ENCODE measurements at places on chromosomes 2 and 18.
A peak's percentile ranks its signal among the peaks of the same experiment; 100 is the strongest.

DNA sequence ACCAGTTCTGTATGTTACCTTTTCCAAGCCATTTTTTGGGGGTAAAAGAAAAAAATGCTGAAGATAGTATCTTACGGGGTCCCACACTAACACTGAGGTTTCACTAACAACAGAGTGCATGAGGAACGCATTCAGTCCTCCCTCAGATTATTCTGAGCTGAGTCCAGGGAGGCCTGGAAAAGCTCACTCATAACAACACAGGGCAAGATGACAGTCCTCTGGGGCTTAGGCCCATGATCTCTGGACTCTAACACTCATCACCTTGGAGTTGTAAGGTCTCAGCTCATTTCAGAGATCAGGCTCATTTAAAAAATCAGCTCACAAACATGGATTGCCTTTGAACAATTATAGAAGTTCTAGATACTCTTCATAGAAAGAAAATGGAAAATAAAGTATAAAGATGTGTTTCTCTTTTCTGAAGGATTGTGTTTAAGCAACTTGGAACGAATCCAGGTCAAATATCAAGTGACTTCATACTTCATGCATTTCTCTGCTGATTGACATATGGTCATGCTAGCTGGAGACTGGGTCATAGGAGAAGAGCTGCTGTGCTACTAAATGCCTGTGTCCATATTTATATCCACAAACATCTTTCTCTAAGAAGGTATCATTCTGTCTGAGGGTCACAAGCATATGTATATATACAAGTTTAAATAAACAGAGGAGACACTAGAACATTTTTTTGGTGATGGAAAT is 265.8 kb downstream of the ALK start:
- DNase-seq: no peak

DNA sequence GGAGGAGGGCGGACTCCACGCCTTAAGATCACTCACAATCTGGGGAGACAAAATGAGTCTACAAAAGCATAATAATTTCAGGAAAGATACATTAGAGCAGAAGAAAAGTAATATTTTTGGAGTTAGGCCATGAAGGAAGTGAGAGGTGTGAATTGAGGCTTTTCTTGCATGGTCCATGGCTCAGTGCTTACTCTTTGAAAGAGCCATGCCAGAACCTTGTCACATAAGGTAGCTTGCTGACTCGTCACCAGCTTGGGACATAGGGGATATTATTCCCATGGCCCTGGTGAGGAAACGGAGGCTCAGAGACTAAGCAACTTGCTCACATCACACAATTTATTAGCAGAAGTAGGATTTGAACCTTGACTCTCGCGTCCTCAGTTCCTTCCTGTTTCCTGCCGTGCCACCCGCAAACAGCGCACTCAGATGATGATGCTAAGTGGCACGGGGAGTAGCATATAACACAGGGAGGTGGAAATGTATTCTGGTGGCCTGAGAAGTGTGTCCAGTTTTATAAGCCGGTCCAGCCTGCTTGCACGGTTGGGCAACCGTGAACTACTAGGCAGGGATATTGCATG is 312.2 kb upstream of the EPAS1 start:
- no peak for DNase-seq

GRCh38 chr2:12554224-12555011 is 162.3 kb upstream of the TRIB2 start:
- DNase-seq: no peak

DNA sequence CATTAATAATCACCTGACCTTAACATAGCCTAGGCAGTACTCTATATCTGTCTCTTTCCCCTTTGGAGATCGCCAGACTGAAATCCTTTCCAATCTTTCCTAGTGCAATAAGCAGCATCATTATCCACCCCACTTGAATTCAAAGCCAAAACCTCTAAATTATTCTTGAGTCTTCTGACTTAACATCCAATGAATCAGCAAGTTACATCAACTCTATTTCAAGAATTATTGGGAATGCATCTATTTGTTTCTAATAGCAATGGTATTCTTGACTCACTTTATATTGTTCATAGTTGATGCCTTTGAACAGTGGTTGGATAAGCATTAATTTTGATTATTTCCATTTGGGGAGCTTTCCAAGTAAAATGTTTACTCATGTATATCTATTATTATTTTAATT is 144.8 kb downstream of the ZNF804A start:
- no peak for DNase-seq

DNA sequence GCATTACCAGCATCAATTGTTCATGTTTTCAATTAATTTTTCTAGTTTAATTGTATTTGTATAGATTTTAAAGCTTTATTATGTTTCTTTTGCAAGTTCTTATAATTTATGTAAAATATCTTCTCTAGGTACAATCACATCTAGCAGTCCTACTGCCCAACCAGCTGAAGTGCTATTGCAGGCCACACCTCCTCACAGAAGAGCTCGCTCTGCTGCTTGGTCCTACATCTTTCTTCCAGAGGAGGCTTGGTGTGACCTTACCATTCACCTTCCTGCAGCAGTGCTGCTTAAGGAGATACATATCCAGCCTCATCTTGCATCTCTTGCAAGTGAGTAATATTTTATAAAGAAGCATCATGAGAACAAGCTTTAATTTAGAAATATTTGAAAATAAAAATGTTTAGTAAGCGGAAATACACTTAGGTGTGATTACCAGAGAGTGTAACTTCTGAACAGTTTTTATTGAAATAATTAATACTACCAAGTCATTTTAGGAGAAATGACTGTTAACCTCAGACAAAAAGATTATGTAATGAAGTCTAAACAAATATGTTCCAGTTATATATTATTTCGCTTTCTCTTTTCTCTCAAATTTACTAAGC is 122.9 kb upstream of the TTC27 start:
- no peak for DNase-seq

- DNase-seq: peak; percentile 26
Measured at GRCh38 chr2:216082805-216083204, 1.1 kb downstream of the TMEM169 start.

- no peak for DNase-seq
Measured at GRCh38 chr2:158797963-158798700, 3.0 kb downstream of the DAPL1 start.

- DNase-seq: no peak
Measured at GRCh38 chr2:158500333-158500732, 43.6 kb downstream of the PKP4 start.

- no peak for DNase-seq
Measured at GRCh38 chr18:10247021-10247741, 207.3 kb upstream of the APCDD1 start.

DNA sequence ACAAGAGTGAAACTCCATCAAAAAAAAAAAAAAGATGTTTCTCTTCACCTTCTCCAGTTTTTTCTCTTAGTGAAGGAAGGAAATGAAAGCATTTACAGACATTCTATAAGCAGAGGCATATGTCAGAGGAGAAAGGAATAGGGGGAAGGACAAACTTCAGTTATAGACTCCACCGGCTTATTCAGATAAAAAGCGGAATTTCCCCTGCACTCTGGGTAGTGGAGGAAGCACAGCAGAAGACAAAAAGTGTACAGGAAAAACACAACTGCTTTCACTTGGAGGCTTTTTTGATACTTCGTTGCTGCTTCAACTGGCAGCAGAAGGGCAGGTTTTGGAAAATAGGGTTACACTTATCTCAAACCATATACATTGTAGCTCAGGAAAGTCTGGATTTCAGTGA is 3.2 kb upstream of the MGAT4A start:
- DNase-seq: no peak

GRCh38 chr18:68478246-68478645 is 236.7 kb downstream of the TMX3 start:
- no peak for DNase-seq

DNA sequence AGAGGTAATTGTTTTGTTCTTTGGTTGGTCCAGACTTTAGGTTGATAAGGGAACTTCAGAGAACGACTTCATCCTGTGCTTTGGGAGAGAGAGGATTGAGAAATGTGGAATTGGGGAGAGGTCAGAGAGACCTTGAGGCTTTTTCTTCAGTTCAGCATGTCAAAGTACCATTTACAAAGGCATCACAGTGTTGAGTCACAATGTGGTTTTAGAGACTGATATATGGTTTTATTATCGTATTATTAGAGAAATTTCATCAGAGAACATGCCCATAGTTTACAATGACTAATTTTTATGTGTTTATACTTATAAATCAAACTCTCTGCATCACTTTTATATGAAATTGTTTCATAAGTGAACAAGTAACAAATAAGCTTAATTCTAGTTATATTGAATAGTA is 626.6 kb downstream of the DSC3 start:
- no peak for DNase-seq

- no peak for DNase-seq
Measured at GRCh38 chr2:66929632-66930338, 467.3 kb upstream of the ETAA1 start.

DNA sequence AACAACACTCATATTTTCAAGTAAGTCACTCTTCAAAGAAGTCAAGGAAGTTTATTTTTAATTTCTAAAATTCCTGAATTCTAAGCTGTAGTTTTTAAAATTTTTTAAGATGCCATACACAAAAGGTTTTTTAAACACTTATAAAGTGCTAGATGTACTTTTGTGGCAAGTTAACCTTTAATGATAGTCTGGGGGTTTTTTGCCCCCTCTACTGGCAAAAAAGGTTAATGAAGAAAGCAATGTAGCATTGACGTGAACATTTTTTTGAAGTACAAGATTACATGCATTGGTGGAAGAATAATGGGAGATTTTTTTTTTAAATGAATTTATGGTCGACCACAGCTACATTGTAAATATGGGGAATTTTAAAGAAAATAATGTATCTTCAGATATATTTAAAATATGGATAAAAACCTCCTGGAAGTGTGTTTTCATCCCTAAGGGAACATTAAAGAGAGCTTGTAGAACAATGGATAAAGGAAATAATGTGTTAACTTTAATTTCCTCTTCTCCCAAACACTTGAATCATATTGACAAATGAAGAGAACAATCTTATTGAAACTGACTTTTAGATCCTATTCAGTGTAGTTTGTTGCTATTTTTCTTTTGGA is 12.6 kb downstream of the ITPRID2 start:
- no peak for DNase-seq

DNA sequence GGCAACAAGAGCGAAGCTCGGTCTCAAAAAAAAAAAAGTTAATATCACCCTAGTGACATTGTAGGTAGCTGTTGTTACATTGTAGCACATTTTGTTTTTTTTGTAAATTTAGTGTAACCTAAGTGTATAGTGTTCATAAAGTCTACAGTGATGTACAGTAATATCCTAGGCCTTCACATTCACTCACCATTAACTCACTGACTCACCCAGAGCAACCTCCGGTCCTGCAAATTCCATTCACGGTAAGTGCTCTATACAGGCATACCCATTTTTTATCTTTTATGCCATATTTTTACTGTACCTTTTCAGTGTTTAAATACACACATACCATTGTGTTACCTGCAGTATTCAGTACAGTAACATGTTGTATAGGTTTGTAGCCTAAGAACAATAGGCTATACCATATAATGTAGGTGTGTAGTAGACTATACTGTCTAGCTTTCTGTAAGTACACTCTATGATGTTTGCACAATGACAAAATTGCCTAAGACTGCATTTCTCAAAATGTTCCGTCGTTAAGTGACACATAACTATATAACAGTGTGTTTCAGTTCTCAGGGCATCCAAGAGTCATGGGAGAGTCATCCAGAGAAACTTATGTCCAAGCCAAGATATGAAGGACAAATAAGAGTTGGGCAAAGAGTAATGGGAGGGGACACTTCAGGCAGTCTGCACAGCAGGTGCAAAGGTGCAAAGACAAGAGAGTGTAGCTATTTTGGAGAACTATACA is 68.4 kb downstream of the TANK start:
- no peak for DNase-seq

- DNase-seq: no peak
Measured at GRCh38 chr2:168699844-168700417, 102.5 kb upstream of the NOSTRIN start.

DNA sequence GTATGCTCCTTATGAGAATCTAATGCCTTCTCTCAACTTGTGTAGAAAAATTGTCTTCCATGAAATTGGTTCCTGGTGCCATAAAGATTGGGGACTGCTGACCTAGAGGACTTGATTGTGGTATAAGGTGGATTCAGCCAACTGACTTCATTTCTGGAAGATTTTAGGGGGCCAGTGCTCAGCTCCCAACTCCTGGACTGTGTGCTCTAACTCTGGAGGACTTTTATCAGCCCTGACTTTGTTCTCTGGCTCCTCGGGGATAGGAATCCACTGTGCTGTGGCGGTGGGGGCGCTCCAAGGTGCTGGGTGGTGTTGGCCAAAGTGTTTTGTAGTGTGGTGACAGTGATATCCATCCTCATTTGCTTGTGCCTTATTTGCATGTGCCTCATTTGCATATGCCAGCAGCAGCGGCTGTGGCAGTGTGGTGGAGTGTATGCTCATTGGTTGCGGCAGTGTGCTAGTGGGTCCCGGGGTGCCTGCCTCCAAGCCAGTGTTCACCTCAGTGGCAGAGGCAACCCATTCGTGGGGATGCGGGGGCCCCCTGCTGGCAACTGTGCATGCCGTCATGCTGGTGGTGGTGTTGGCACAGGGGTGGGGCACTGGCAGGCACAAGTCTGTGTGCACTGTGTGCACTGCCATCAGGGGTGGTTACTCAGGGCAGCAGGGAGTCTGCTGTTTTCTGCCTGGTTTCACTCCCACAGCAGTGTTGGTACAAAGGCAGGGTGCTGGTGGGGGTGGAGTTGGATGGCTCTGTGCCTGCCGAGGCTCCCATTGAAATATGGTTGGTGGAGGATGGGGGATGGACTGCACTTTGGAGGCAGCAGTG is 19.6 kb downstream of the EHBP1 start:
- peak; percentile 16 for DNase-seq

GRCh38 chr2:72983500-72984161 is 66.3 kb downstream of the EMX1 start:
- DNase-seq: no peak

DNA sequence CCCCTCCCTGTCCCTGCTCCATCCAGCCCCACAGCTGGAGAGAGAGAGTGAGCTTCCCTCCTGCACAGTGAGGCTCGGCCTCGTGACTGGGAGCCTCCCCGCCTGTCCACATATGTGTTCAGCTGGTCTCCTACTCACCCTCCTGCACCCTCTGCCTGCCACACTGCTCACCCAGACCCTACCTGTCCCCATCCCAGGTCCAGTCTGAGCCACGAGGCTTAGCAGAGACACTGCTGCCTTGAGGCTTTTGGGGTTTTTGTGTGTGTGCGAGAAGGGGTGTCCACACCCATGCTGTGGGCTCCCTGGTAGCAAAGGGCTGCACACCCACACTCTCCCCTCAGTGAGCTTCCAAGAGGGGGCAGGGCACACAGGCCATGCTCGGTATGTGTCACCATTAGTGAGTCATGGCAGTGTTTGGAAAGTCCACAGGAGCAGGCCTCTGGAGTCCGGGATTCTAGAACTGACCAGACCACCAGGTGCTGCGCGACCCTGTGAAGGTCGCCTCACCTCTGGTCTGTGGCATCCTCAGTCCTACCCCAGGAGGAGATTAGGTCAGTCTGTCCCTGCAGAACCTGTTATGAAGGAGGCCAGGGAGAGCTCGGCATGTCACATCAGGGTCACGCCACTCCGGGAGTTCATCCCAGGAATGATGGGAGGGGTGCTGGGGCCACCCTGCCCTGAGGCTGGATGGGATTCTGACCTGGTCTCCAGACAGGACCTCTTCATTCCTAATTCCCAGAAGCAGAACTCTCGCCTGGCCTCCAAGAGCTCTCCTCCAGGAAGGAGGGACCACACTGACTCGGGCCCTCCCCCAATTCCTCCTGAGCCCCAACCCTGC is 39.9 kb upstream of the SMAD7 start:
- peak; percentile 24 for DNase-seq

GRCh38 chr2:72153924-72154323 is 6.3 kb upstream of the CYP26B1 start:
- DNase-seq: no peak
